ENCODE measurements at places on chromosomes 2 and 18. TPM values are rescaled to one million over a fixed set of nuclear protein-coding genes. Genes with fewer than 3 reads are reported as not detected.

RHOB gene
- total RNA-seq: 487 TPM

SERPINB13 gene
- total RNA-seq: not detected

C1QL2 gene
- total RNA-seq: 0.31 TPM

PROC gene
- 5.5 TPM for total RNA-seq

HOXD13 gene
- 0.18 TPM for total RNA-seq

MYL12B gene
- total RNA-seq: 398 TPM

ANKRD29 gene
- total RNA-seq: 13.8 TPM

GDF7 gene
- 0.09 TPM for total RNA-seq

ALLC gene
- not detected for total RNA-seq

ASPRV1 gene
- 0.38 TPM for total RNA-seq

SRD5A2 gene
- total RNA-seq: 0.02 TPM

AFF3 gene
- 0.02 TPM for total RNA-seq

EVX2 gene
- total RNA-seq: not detected

KYNU gene
- 216 TPM for total RNA-seq
